ENCODE measurements at places on chromosomes 4 and X. TPM values are rescaled to one million over a fixed set of nuclear protein-coding genes. Genes with fewer than 3 reads are reported as not detected.

FAM47C gene
- total RNA-seq: not detected

DMRTC1 gene
- not detected for total RNA-seq

CFAP99 gene
- total RNA-seq: not detected

SLC25A43 gene
- 7.5 TPM for total RNA-seq

FGFBP1 gene
- not detected for total RNA-seq

MAOB gene
- total RNA-seq: 4.0 TPM
